T-helper 17 cell (primary cell): ENCODE measurements at places on chromosomes 12 and 14. TPM values are rescaled to one million over a fixed set of nuclear protein-coding genes. Genes with fewer than 3 reads are reported as not detected.

The EML5 gene
- total RNA-seq: 3.1 TPM

The TAS2R30 gene
- 6.6 TPM for total RNA-seq

The MYL2 gene
- total RNA-seq: not detected

The E2F7 gene
- 0.42 TPM for total RNA-seq

The KRT3 gene
- not detected for total RNA-seq

The SIRT4 gene
- total RNA-seq: 0.45 TPM

The LHX5 gene
- total RNA-seq: not detected

The PTPRO gene
- 4.5 TPM for total RNA-seq

The SRGAP1 gene
- 0.05 TPM for total RNA-seq

GRCh38 chr12:11734580-11735180, 85.2 kb downstream of the ETV6 start:
- H3K36me3 ChIP-seq: peaks cover 3% of the 10 kb centered on the region
- H3K27me3 ChIP-seq: no peaks in the 10 kb centered on the region
- H3K4me1 ChIP-seq: peaks cover 61% of the 10 kb centered on the region

DNA sequence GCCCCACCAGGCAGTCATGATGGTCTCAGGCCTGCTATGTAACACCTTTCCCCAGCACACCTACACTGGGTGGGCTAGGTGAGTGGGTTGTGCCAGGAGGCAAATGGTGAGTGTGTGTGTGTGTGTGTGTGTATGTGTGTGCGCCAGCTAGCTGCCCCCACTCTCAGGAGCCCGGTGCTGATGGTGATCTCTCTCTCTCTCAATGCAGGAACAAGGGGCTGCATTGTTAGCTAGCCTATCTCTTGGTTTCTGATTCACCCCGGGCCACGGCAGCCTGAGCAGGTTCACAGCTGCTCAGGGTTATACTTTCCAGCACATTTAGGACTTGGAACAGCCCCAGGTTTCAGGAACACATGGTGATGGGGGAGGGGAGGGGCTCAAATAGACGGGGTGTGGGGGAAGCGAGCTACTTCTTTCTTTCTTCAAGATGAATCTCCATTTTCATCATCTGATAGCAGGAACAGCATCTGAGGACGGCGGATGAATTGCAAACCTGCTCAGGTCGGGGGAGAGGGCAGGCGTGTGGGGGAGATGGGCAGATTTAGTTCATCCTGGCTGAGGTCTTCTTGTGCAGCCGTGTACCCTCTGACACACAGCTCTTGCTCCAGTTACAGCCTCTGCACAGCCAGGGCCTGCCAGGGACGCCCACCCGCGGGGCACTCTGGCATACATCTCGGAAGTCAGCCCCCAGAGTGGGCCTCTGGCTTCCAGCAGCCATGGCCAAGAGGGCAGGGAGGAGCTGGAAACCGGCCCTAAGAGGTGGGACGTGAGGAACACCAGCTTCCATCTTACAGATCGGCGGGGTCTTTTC, 137.6 kb downstream of the ZFP36L1 start:
- H3K4me3 ChIP-seq: no peak overlapping the region
- no peak for DNase-seq
- no peaks in the 10 kb centered on the region for H3K36me3 ChIP-seq

DNA sequence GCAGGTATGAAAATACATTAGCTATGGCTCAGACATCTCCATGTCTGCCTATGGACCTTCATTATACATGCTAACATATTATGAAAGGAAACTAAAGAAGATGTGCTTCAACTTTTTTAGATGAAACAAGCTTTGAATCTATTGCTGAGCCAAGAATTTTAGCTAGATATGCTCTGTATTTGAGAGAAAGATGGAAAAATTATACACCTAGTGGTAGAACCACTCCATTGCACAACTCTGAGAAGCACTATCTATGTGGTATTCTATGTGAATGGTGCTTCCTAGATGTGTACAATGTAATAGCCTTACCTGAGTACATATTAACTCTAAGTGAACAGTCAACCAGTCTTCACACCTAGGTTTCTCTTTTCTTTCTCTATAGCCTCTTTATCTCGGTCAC, 17.3 kb downstream of the EPYC start:
- no peak overlapping the region for H3K27ac ChIP-seq
- DNase-seq: no peak
- H3K36me3 ChIP-seq: peaks cover 3% of the 10 kb centered on the region
- H3K27me3 ChIP-seq: peaks cover 16% of the 10 kb centered on the region

GRCh38 chr12:104348994-104349494, 45.5 kb downstream of the EID3 start:
- H3K27me3 ChIP-seq: no peaks in the 10 kb centered on the region
- peaks cover 5% of the 10 kb centered on the region for H3K36me3 ChIP-seq
- DNase-seq: no peak
- H3K4me1 ChIP-seq: peaks cover 5% of the 10 kb centered on the region
- H3K27ac ChIP-seq: no peak overlapping the region

DNA sequence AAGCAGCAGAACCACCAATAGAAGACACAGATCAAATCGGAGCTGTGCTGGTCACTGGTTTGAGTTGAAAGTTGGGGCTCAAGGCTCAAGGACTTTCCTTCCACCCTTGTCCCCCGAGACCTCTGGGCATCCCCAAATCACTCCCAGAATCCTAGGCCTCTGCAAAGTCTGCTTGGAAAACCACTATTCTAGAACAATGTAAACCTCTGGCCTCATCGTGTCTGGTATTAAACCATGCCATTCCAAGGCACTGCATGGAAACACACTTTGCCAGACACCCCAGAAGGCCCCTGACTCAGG, 288.0 kb downstream of the DPF3 start:
- H3K4me3 ChIP-seq: no peak overlapping the region
- no peaks in the 10 kb centered on the region for H3K36me3 ChIP-seq
- H3K27ac ChIP-seq: no peak overlapping the region

- H3K27me3 ChIP-seq: no peaks in the 10 kb centered on the region
- no peak for DNase-seq
- H3K27ac ChIP-seq: no peak overlapping the region
- peaks cover 2% of the 10 kb centered on the region for H3K4me1 ChIP-seq
Measured at GRCh38 chr14:104179564-104180129, 41.3 kb downstream of the KIF26A start.

DNA sequence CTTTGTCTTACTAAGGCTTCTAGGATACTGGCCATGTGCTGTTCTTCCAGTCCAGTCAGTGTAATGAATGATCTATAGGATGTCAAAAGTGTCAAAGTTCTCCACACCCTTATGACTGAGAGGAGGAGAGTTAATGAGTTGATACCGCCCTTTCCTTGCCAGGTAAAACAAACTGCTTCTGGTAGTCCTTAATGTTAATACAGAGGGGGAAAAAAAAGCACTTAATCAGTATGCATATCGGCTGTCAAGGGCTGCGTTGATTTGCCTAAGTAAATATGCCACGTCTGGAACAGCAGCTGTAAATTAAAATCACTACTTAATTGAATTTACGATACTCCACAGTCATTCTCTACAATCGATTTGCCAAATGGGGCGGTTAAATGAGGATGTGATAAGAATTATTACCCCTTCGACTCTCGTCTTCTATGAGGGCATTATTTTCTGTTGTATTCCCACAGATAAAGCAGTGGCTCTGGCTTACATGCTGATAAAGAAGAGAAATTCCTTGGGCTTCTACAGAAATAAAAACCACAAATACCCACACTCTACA, 416.0 kb downstream of the KCNH5 start:
- H3K27me3 ChIP-seq: no peaks in the 10 kb centered on the region
- H3K4me3 ChIP-seq: no peak overlapping the region
- no peaks in the 10 kb centered on the region for H3K4me1 ChIP-seq
- H3K36me3 ChIP-seq: no peaks in the 10 kb centered on the region
- H3K27ac ChIP-seq: no peak overlapping the region

DNA sequence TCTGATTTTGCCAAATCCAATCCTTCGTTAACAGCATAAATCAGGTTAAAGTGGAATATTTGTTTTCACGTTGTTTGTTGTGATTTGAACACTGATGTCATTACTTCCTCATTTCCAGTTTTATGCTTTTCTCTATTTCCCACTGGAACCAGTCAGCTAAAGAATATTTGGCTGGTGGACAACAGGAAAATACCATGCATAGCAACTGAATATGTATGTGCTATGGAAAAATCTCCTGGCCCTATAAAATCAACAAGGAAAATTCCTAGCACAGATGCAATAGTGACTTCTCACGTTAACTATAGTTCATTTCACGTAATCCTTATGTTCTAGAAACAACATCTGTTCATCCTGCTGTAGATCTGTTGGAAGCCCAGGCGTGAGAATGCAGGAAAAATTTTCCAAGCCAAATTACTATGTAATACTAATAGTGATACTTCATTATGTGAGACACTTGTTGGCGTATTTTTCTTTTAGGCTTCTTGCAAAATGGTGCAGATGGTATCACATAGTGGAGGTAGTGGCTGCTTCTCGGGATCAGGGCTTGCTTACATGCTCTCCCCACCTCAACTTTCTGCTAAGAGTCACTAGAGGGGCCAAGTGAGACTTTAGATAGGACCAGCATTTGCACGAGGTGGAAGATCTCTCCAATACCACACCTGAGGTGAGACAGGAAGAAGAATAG, 86.3 kb upstream of the USP44 start:
- H3K27ac ChIP-seq: no peak overlapping the region
- H3K4me1 ChIP-seq: peaks cover 7% of the 10 kb centered on the region
- DNase-seq: no peak
- H3K36me3 ChIP-seq: peaks cover under 1% of the 10 kb centered on the region

DNA sequence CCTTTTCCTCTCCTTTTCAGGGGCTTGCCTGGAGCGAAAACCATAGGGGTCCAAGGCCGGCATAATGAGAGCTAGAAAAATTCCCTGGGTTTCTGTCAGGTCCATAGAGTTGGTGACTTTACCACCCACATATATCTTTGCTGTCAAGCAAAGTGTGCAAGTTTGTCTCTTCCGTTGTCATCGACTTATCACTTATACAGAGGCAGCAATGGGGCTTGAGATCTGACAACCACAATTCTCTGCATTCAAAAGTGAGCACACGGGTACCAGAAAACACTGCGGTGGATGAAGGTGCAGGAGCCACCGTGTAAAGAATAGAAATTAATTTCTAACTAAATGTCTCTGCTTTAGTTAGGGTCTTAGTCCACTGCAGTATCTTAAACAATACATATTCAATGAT, 162.3 kb downstream of the DAD1 start:
- H3K27ac ChIP-seq: no peak overlapping the region
- DNase-seq: no peak
- no peaks in the 10 kb centered on the region for H3K36me3 ChIP-seq
- no peaks in the 10 kb centered on the region for H3K4me1 ChIP-seq
- H3K4me3 ChIP-seq: no peak overlapping the region
- no peaks in the 10 kb centered on the region for H3K27me3 ChIP-seq

DNA sequence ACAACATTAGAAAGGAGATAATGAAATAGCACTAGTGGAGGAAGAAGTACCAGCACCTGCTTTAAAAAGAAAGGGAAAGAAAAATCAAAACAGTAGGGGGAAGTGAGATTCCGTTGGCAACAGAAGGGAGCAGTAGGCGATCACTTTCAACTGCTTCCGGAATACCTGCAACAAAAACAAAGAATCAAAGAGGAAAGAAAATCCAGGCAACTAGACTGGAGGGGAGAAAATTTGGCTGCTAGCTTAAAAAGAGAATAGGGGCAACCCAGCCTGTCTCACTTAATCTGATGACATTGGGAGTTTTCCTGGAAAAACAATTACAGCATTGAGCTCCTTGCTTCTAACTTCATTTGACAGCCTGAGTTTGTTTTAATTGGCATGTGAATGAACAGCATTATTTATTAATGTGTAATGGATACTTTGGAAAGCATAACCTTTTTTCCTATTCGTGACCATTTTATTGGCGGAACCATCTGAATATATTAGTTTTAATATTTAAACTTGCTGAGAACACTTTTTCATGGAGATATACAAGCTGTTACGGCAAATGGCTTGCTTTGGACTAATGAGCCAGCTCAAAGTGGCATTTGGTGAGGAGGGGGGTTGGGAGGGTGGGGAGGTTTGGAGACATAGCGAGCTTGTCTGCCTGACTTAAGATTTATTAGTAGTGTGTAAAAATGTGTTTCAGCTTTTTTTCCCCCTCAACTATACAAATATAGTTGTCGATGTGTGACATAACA, 2.5 kb upstream of the DACT1 start:
- H3K4me1 ChIP-seq: peaks cover 15% of the 10 kb centered on the region
- peaks cover 51% of the 10 kb centered on the region for H3K27me3 ChIP-seq
- peaks cover 7% of the 10 kb centered on the region for H3K36me3 ChIP-seq
- no peak for DNase-seq
- no peak overlapping the region for H3K4me3 ChIP-seq
- H3K27ac ChIP-seq: no peak overlapping the region

DNA sequence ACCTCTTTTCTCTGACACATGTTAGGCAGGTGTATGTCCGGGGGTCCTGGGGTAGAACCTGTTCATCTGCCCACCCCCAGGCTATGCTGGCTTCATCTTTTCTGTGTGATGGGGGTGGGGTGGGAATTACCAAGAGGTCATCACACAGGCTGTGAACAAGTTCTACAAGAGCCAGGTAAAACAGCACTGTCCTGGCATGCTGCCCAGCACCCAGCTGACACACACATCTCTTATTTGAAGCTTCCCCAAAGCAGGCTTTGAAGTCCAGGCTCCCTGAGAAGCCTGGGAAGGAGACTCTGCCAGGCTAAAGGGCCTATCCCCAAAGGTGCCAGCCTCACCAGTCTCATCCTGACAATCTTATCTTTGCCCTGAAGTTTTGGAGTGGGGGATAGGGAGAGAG, 141.1 kb downstream of the ALG10 start:
- peaks cover 13% of the 10 kb centered on the region for H3K27me3 ChIP-seq
- no peaks in the 10 kb centered on the region for H3K4me1 ChIP-seq
- no peak overlapping the region for H3K4me3 ChIP-seq
- H3K36me3 ChIP-seq: no peaks in the 10 kb centered on the region

DNA sequence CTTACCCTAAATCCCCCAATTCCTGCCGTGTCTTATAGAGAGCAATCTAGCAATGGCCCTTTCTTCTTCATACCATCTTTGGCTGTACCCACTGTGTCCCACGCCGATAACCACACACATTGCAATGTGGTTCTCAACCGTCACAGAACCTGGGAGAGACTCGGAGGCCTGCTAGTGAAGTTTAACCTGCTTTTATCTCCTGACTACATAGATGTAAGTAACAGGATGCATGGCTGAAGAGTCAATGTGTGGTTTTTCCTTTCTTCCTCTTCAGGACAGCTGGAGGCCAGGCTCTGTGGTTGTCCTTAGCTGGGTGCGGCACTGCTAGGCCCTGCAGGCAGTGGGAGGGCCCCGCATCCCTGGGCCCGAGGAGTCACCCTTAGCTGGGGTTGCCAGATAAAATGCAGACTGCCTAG, 51.3 kb downstream of the ZNF664 start:
- peaks cover 4% of the 10 kb centered on the region for H3K36me3 ChIP-seq
- H3K27me3 ChIP-seq: no peaks in the 10 kb centered on the region
- H3K4me3 ChIP-seq: no peak overlapping the region
